CD8-positive, alpha-beta memory T cell (primary cell): ENCODE measurements at places on chromosomes 16 and 17. TPM values are rescaled to one million over a fixed set of nuclear protein-coding genes. Genes with fewer than 3 reads are reported as not detected.

The SOX9 gene
- not detected for total RNA-seq

The SLC52A1 gene
- 0.35 TPM for total RNA-seq

The ENKD1 gene
- 15.6 TPM for total RNA-seq

- peak; percentile 57 for DNase-seq
- H3K4me3 ChIP-seq, result peak overlapping the region; percentile 71
- H3K36me3 ChIP-seq, result no peaks in the 10 kb centered on the region
- no peaks in the 10 kb centered on the region for H3K27me3 ChIP-seq
- H3K4me1 ChIP-seq, result peaks cover 30% of the 10 kb centered on the region
- peak overlapping the region; percentile 67 for H3K27ac ChIP-seq
Measured at GRCh38 chr17:45052052-45052772, 780 bp upstream of the DCAKD start.

DNA sequence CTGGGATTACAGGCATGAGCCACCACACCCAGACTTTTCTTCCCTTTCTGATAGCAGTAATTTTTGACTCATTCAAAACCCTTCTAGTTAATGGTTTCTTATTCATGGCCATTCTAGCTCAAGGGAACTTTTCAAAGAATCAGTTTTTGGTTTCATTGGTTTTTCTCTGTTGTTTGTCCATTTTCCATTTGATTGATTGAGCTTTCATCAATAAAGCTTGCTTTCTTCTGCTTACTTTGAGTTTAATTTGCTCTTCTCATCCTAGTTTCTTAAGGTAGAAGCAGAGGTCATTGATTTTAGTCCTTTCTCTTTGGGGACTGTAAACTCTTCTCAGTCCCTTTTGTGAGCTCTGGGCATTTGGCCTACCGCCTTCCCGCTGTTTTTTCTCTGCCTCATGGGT, 82.0 kb upstream of the CHMP6 start:
- no peak overlapping the region for H3K4me3 ChIP-seq
- H3K27ac ChIP-seq, result no peak overlapping the region
- H3K36me3 ChIP-seq, result peaks cover 6% of the 10 kb centered on the region
- H3K4me1 ChIP-seq, result no peaks in the 10 kb centered on the region
- DNase-seq, result no peak

The IL21R gene
- 84.5 TPM for total RNA-seq

DNA sequence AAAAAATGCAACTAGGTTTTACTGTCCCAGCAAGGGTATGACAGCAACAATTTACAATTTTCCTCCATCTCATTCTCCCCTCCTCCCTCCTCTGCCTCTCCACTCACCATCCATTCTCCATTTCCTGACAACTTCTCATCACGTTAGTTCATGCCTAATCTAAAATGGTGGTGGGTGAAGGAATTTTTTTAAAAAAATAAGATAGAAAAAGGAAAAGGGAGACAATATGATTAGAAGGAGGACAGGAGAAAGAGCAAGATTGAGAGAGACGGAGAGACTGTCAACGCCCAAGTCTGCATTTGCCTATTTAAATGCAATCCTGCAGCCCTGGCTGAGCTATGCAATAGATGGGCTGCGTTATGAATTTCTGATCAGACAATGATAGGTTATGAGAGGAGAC, 380.7 kb upstream of the PSMD7 start:
- H3K4me1 ChIP-seq, result no peaks in the 10 kb centered on the region
- DNase-seq, result no peak
- H3K27me3 ChIP-seq, result no peaks in the 10 kb centered on the region
- no peaks in the 10 kb centered on the region for H3K36me3 ChIP-seq
- H3K4me3 ChIP-seq, result no peak overlapping the region

GRCh38 chr17:60641810-60642220, 35.8 kb upstream of the BCAS3 start:
- H3K27me3 ChIP-seq, result no peaks in the 10 kb centered on the region
- H3K36me3 ChIP-seq, result no peaks in the 10 kb centered on the region
- H3K4me1 ChIP-seq, result no peaks in the 10 kb centered on the region
- no peak overlapping the region for H3K27ac ChIP-seq

DNA sequence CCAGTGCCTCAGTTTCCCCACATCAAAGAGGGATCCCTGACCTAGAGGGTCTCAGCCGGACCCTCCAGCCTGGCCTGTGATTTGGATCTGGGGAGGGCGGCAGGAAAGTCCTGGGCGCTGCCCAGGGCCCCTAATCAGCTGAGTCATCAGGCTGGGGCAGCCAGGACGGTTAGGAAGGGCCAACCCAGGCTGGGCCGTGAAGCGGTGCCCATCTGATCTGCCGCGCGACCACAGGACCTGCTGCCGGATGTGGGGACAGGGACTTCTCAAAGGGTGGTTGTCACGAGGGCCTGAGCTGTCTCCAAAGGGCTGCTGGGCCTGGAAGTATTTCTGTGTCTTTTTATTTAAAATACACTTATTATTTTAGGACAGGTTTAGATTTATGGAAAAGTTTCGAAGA, 4.4 kb downstream of the TPSAB1 start:
- H3K27me3 ChIP-seq, result no peaks in the 10 kb centered on the region
- H3K4me3 ChIP-seq, result no peak overlapping the region
- H3K27ac ChIP-seq, result no peak overlapping the region
- no peaks in the 10 kb centered on the region for H3K36me3 ChIP-seq
- H3K4me1 ChIP-seq, result no peaks in the 10 kb centered on the region
